Stimulated activated CD4-positive, alpha-beta T cell treated with anti-CD3 and anti-CD28 coated beads, Interleukin-15, amount 100 ng/mL, for 48 hours (primary cell): ENCODE measurements at places on chromosomes 1 and 21.

DNA sequence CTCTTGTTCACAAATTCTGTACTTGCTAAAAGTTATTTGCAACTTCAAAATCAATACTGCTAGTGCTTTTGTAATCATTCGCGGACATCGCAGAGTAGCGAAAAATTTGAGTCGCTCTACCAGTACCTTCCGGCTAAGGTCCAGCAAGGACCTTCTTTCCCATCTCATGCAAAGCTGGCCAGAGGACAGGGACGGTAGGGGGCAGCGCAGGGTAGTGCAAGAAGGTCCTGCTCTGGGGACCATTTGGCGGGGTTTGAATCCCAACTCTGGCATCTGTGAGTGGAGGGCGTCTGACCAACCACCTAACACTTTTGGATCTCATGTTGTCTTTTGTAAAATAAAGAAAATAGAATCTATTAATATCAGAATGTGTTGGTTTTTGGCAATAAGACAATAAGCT is 258.3 kb downstream of the SPATA17 start:
- no peak for DNase-seq

DNA sequence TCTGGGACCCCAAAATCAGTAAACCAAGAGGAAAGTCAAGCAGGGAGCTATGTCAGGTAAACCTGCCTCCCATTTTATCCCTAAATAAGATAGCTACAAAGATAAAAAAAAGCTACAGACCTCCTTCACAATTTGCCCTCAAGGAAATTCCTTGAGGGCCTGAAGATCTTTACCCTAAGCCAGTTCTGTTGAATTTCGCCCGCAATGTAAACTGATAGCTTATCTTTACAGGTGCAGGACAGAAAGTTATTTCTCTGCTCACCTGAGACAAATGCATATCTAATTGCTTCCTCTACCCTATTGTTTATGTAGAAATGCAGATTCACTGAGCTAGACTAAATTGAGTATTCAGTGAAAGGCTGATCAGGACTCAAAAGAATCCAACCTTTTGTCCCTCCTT is 153.4 kb upstream of the CHRM3 start:
- DNase-seq: no peak

DNA sequence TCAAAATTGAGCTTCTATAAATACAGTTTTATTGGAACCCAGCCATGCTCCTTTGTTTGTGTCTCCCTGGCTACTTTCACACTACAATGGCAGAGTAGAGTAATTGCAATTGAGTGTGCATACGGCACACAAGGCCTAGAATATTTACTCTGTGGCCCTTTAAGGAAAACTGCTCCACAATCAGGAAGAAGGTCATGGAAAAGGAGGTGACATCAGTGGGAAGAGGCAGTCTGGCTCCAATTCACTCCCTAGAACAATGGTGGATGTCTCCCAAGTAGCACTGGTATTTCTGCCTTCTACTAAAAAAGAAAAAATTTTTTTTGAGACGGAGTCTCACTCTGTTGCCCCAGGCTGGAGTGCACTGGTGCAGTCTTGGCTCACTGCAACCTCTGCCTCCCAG is 51.3 kb downstream of the KRTAP19-8 start:
- no peak for DNase-seq

- no peak for DNase-seq
Observed at GRCh38 chr1:203746281-203746680, 18.7 kb upstream of the LAX1 start.

GRCh38 chr1:31644560-31645273 is at the start of gene PEF1:
TSS of gene PEF1 (minus strand) at chr1:31644876. CDS start at chr1:31644864, 12 bp downstream.
- DNase-seq: peak; percentile 99

GRCh38 chr21:36127250-36127904 is 7.5 kb upstream of the CBR3 start:
- no peak for DNase-seq

DNA sequence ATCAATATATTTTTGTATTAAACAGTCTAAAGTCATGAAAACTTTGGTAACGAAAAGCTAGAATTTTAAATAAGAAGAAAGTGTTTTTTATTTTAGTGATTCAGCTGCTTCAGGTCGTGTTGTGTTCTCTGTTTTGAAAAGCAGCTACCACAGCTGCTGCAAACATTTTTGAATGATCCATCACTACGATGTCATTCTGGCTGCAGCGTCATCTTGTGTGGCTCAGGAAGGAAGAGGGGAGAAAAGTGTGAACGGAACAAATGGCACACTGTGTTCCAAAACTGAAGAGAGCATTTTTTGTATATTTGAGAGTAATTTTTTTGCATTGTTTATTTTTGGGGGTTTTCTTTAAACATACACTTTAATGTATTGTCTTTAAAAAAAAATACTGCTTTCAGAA is 323.0 kb upstream of the ADGRL2 start:
- DNase-seq: no peak

DNA sequence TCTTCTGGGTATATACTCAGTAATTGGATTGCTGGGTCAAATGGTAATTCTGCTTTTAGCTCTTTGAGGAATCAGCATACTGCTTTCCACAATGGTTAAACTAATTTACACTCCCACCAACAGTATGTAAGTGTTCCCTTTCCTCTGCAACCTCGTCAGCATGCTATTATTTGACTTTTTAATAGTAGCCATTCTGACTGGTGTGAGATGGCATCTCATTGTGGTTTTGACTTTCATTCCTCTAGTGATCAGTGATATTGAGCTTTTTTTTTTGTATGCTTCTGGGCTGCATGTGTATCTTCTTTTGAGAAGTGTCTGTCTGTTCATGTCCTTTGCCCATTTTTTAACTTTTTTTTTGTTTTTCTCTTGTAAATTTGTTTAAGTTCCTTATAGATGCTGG is 279.4 kb downstream of the PTGER3 start:
- DNase-seq: no peak

- no peak for DNase-seq
Observed at GRCh38 chr1:11098931-11099309, 749 bp downstream of the EXOSC10 start.

- DNase-seq: no peak
Observed at GRCh38 chr1:243299069-243299468, 43.2 kb downstream of the SDCCAG8 start.

DNA sequence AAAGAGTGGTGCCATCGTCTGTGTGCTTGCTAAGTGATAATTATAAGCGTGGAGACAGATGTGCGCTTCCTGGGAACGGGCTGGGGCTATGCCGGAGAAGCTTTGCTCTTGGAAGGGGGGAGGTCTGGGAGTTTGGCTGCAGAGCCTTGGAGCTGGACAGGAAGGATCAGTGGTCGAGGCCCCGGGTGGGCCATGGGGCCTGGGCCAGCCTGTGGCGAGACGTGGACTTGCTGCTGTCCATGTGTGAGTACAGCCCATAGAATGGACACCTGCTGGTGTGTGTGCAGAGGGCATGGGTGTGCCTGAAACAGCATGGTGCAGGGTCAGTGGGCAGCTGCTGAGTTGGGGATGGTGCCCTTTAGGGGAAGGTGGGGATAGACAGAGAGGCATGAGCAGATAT is 121.3 kb downstream of the PCBP3 start:
- no peak for DNase-seq
